ENCODE measurements at places on chromosomes 16 and 17.

DNA sequence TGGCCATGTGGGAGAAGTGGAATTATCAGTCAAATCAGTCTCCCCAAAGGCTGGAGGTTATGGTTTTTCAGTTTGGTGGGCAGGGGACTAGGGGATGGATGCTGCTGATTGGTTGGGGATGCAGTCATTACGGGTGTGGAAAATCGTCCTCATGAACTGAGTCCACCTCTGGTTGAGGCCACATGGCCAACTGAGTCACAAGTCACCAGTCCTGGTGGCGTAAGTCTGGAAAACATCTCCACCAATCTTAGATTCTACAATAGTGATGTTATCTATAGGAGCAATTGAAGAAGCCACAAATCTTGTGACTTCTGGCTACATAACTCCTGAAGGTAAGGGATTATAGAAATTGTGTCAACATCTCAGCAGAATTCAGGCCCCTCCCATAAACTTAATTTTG, 5.2 kb upstream of the RNF135 start:
- DNase-seq, result no peak

- DNase-seq, result no peak
These were observed 265.3 kb downstream of the SEC14L1 start for GRCh38 chr17:77405867-77406732.

- no peak for DNase-seq
These were observed 296.7 kb upstream of the IRX5 start for GRCh38 chr16:54633943-54634362.

GRCh38 chr16:57798953-57799599, 3.2 kb downstream of the KIFC3 start:
- no peak for DNase-seq

DNA sequence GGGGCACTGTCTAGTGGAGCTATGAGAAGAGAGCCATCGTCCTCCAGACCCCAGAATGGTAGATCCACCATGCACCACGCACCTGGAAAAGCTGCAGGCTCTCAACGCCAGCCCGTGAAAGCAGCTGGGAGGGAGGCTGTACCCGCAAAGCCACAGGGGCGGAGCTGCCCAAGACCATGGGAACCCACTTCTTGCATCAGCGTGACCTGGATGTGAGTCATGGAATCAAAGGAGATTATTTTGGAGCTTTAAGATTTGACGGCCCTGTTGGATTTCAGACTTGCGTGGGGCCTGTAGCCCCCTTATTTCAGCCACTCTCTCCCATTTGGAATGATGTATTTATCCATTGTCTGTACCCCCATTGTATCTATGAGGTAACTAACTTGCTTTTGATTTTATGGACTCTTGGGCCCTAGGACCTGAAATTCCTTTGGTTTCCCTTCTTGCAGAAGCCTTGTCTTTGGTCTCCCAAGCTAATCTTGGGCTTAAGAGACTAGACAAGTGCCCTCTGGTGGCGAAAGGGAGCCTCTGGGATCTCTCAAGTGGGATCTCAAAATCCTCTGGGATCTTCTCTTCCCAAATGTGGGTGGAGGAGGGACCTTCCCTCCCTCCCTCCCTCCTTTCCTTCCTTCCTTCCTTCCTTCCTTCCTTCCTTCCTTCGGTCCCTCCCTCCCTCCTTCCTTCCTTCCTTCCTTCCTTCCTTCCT, 58.2 kb upstream of the HAPSTR1 start:
- peak; percentile 52 for DNase-seq
